Putamen (tissue), 1 donor: ENCODE measurements at places on chromosomes 2 and 18.

- no peak for DNase-seq
Measured at GRCh38 chr18:35481960-35482366, 15.8 kb downstream of the INO80C start.

GRCh38 chr18:7452331-7452730 is 114.8 kb upstream of the PTPRM start:
- DNase-seq: no peak

GRCh38 chr2:234022424-234022823 is 28.1 kb upstream of the SPP2 start:
- DNase-seq: no peak

DNA sequence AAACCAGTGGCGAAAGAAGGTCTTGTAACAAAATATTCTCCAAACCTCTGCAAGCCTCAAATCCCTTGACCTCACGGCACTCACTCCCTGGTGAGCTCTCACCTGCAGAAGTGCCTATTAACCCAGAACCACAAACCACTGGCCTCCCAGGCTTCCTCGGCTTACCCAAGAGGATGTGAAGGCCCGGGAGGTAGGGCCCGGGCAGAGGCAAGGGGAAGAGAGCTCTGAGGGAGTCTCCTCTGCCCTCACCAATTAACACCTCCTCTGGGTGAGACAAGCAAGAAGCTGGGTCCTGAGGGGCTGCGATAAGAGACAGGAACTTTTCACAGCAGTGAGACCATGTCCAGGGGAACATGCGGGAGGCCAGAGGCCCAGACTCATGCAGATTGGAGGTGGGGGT is 53.7 kb downstream of the EMX1 start:
- DNase-seq: no peak

DNA sequence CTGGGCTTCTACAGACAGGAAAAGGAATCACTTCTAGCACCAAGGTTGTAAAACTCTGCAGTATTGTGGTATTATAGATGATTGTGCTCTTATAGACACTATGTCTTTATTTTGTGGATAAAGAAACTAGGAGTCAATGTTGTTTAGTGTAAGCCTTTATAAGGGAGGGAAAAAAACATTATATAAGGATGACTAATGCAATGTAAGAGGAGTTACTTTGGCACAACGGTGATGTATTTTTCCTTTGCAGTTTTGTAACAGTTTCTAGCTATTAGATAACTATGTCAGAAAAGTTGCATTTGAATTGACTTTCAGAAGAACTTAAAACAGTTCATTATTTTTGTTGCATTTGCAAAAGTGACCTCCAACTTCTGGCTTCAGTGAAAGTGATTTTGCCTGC is 545.4 kb downstream of the CCDC85A start:
- no peak for DNase-seq

DNA sequence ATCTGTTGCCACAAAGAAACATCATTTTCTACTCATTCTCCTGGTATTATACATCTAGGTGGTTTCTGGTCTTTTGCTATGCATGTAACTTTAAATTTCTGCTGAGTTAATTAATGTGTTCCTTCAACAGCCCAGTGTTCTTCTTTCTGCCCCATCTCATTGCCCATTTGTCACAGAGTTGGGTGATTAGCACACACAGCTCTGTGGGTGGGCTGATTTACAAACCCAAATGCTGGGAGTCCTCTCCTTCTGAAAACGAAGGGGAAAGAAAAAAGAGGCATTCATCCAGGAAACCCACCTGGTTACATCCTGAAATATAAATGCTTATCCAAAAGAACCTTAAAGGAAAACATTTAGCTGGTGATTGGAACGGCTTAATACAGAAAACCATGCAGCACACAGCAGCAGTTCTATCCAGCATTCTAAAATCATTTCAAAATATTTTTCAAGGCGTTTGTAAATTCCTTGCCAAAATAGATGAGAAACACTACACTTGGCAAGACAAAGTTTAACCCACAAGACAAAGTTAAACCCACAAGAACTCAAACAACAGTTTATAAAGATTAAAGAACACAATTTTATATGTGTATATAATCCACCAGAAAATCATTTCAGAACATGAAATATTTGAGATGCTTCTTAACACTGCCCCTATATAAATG is 177.9 kb downstream of the ANTXR1 start:
- no peak for DNase-seq

GRCh38 chr18:75785206-75785605 is 357.7 kb upstream of the SMIM21 start:
- no peak for DNase-seq

DNA sequence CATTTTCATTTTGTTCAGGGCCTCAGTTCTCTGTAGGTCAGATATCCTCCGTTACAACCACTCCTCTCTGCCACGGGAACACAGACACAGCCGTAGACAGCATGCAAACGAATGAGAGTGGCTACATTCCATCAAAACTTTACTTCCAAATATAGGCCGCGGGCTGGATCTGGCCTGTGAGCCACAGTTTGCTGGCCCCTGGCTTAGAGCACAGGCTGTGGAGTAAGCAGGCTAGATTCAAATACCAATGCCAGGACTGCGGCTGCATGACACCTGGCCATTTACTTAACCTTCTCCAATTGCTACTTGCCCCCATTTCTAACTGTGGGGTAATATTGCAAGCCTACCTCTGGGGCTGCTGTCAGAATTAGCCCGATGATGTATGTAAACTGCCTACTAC is 325.8 kb upstream of the POU3F3 start:
- no peak for DNase-seq

- DNase-seq: no peak
Measured at GRCh38 chr2:237222178-237222577, 136.5 kb downstream of the COPS8 start.

DNA sequence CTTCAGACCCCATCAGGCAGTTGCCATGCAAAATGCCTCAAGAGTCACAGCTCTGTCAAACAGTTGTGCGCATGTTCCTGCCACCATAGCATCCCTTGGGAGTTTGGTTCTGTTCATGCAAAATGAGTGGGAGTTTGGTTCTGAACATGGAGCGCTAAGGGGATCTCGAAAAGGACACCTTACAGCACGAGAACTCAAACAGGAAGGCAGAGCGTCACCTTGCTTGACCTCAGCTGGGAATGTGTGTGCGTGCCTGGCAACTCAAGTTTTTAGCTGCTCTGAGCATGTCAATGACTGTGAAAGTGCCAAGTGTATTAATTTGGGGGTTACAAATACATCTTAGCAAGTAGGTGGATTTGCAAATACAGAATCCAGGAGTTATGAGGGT is 16.6 kb downstream of the MALL start:
- DNase-seq: no peak

GRCh38 chr2:108923736-108924579 is 65.1 kb downstream of the EDAR start:
- DNase-seq: no peak

- no peak for DNase-seq
Measured at GRCh38 chr18:48393170-48393569, 16.0 kb downstream of the ZBTB7C start.

DNA sequence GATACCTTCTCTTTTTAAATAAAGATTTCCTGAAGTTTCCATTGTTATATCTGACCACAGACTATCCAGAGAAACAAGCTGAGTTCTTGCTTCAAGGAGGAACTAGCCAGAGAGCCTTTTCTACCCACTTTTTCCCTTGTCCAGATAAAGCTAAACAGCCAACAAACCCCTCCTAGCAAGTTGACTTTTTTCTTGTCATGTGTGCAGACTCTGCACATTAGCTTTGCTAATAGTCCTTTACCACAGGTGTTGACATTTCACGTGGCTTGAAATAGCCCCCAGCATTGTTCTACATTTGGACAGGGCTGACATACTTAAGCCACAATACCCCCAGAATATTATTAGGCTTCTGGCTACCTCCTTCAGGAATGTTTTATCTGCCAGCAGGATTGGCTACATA is 40.7 kb downstream of the PCBP1 start:
- DNase-seq: no peak

- no peak for DNase-seq
Measured at GRCh38 chr2:43230351-43230885, 4.0 kb upstream of the ZFP36L2 start.

GRCh38 chr2:237941239-237941638 is 25.6 kb upstream of the UBE2F start:
- DNase-seq: no peak

GRCh38 chr2:37639631-37640030 is 31.8 kb downstream of the CDC42EP3 start:
- DNase-seq: no peak

- DNase-seq: peak; percentile 43
Measured at GRCh38 chr2:121902171-121902591, 146.7 kb downstream of the TSN start.

DNA sequence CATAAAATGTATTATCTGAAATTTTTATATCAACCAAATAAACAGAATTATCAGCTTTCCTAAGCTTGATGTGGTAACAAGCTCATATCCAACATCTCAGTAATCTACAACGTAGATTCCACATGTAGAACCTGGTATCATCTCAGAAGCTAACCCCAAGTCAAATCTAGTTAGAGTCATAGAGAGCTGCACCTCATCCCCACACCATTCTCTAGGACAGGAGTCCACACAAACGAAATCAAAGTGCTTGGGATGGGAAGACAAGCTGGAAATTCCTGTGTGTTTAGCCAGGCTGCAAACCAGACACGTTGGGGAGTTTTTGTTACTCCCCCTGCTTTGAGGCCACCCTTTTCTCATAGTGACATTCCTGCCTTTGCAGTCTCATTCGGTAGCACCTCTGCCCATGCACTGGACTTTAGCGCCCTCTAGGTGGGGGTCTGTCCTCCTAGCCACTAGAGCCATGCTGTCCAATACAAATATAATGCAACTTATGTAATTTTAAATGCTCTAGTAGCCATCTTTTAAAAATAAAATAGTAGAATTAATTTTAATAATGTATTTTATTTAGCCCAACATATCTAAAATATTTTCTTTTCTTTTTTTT is 28.1 kb upstream of the SATB2 start:
- peak; percentile 14 for DNase-seq

DNA sequence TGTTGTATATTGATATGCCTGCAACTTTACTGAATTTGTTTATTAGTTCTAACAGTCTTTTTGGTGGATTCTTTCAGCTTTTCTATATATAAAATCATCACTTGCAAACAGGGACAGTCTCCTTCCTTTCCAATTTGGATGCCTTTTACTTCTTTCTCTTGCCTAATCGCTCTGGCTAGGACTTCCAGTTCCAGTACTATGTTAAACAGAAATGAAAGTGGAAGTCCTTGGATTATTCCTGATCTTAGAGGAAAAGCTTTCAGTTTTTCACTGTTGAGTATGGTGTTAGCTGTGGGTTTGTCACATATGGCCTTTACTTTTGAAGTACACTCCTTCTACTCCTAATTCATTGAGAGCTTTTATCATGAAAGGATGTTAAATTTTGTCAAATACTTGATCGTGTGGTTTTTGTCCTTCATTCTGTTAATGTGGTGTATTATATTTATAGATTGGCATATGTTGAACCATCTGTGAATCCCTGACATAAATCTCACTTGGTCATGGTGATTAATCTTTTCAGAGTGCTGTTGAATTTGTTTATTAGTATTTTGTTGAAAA is 52.9 kb downstream of the REL start:
- no peak for DNase-seq

GRCh38 chr2:74504591-74504990 is 2.9 kb downstream of the PCGF1 start:
- DNase-seq: no peak

DNA sequence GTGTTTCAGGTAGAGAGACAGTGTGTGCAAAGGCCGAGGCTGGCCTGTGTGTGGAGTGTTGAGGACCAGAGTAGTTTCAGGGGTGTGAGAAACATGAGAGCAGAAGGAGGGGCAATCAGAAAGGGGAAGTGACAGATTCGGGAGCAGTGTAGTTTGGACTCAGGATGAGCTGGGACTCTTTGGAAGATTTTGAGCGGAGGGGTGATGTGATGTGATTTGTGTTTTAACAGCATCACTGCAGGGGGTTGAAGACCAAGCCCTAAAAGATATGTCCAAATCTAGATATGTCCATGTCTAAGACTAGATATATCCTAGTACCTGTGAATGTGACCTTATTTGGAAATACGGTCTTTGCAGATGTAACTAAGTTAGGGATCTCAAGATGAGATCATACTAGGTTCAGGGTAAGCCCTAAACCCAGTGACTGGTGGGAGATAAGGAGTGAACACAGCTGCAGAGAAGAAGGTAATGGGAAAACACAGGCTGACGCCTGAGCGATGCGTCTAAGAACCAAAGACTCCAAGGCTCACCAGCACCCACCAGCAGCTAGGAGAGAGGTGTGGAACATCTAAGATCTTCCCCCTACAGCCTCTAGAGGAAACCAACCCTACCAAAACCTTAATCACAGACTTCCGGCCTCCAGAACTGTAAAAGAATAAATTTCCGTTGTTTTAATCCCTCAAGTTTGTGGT is 38.5 kb upstream of the MYO3B start:
- no peak for DNase-seq

DNA sequence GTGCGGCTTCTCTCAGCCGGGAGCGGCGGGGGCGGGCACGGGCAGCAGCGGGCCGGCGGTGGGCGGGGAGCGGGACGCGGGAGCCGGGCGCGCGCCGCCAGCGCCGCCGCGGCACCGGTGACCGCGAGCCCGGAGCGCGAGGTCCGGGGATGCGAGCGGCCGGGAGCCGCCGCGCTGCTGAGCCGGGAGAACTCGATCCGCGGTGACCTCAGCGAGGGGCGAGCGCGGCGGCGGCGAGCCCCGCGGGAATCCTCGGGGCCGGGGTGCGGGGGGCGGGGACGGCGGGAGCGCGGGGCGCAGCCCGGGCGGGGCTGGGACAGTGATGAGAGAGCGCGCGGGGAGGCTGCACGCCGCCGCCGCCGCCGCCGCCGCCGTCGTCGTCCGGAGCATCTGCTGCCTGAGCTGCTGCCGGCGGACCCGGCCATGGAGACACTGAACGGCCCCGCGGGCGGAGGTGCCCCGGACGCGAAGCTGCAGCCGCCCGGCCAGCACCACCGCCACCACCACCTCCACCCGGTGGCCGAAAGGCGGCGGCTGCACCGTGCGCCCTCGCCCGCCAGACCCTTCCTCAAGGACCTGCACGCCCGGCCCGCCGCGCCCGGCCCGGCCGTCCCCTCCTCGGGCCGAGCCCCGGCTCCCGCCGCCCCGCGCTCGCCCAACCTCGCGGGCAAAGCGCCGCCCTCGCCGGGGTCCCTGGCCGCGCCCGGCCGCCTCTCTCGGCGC is at the start of gene MTCL1:
TSS of gene MTCL1 (plus strand) at position 319 of the 723 bp plus-strand sequence. CDS start at position 424, 105 bp downstream.
- DNase-seq: peak; percentile 46

GRCh38 chr18:13120255-13120654 is 98.3 kb upstream of the LDLRAD4 start:
- DNase-seq: no peak

GRCh38 chr2:32758232-32758631 is 130.4 kb downstream of the TTC27 start:
- DNase-seq: no peak

GRCh38 chr2:47346638-47347037 is 56.3 kb upstream of the MSH2 start:
- no peak for DNase-seq
